ENCODE measurements at places on chromosomes 11 and 22. TPM values are rescaled to one million over a fixed set of nuclear protein-coding genes. Genes with fewer than 3 reads are reported as not detected.

DNA sequence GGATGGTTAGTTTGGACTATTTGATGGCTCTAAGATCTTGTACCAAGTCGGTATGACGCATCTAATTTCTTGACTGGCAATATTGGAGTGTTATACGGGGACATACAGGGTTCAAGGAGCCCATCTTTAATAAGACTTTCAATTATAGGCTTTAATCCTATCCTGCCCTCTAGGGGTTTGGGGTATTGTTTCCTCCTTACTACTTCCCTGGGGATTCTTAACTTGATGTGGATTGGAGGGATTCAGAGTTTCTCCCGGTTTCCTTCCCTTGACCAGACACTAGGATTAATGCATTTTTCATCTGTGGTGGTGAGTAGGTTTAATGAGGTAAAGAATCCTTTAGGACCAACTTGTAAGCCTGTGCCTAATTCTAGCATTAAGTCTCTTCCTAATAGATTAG is 18.8 kb downstream of the CYP2D6 start:
- no peak for DNase-seq

- DNase-seq = no peak
Observed at GRCh38 chr11:872799-873198, 30.1 kb downstream of the TSPAN4 start.

DNA sequence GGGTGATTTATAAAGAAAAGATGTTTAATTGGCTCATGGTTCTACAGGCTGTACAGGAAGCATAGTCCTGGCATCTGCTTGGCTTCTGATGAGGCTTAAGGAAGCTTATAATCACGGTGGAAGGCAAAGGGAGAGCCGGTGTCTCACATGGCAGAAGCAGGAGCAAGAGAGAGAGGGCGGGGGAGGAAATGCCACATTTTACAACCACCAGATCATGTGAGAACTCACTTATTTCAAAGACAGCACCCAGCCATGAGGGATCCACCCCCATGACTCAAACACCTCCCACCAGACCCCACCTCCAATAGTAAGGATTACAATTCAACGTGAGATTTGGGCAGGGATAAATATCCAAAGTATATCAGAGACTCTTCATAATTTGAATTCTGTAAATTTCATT is 200.7 kb downstream of the MSANTD4 start:
- DNase-seq = no peak

DNA sequence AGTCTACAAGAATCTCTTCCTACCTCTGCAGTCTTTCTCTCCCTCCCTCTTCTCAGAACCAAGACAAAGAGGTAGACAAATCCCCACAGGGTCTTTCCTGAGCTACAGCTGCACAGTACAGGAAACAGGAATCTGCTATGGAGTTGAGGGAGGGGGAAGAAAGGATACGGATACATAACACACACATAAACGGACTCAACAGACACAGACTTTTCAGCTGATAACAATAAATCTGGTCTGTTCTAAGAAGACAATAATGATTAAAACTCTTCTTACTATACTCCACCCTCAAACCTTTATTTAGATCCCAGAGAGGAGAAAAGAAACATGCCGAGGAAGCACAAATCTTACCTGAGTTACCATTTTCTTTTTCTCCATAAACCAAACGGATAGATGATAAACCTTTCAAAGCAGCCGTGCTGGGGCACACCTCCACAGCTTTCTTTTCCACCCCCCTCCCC is 122.2 kb downstream of the APOL5 start:
- no peak for DNase-seq

GRCh38 chr11:23314162-23314561 is 453.9 kb upstream of the CCDC179 start:
- no peak for DNase-seq

DNA sequence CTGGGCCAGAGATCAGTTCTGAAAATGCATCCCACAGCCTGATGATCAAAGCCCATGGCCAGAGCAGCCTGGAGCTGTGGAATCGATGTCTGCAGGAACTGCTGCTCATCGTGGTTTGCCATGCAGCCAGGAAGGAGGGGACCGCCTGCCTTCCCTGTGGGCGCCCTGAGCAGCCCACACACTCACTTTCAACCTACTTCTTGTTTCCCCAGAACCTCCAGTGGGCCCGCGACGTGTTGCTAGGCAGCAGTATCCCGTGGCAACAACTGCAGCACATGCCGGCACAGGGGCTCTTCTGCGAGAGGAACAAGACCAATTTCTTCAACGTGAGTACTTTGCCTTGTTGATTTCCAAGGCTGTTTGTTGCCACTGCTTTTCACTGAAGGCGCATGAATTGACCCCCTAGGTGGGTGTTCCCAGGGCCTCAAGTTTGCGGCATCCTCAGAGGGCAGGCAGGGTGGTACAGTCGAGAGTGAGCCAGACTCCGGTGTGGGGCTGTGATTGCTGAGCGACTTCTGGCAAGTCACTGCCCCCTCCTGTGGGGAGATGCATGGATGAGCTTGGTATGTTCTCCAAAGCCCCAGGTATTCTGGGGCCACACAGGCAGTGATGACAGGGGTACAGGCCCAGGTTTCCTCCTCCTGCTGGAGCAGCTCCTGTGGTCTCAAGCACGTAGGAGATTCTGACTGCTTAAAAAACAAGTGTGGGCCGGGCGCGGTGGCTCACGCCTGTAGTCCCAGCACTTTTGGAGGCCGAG is 47.0 kb upstream of the SUSD2 start:
- no peak for DNase-seq

DNA sequence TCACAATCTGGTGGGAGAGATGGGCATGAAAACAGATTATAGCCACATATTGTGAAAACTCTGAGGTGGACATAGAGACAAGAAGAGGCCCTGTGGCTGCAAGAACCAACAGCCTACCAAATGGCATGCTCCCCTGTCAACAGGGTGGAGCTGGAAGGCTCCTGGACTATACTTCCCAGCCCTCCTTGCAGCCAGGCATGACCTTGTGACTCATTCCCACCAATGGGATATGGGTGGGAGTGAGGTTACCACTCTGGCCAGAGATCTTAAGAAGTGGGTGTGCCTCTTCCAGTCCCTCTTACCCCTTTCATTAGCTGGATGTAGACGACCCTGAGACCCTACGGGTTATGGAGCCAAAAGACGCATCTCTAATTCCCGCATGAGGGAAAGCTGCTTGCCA is 126.4 kb upstream of the ZBED5 start:
- DNase-seq = no peak

- no peak for DNase-seq
Observed at GRCh38 chr11:111945198-111945597, 8.1 kb downstream of the DIXDC1 start.

GRCh38 chr11:125229916-125230315 is 65.4 kb downstream of the PKNOX2 start:
- no peak for DNase-seq

- DNase-seq = no peak
Observed at GRCh38 chr22:48781868-48782267, 1045.8 kb downstream of the BRD1 start.

DNA sequence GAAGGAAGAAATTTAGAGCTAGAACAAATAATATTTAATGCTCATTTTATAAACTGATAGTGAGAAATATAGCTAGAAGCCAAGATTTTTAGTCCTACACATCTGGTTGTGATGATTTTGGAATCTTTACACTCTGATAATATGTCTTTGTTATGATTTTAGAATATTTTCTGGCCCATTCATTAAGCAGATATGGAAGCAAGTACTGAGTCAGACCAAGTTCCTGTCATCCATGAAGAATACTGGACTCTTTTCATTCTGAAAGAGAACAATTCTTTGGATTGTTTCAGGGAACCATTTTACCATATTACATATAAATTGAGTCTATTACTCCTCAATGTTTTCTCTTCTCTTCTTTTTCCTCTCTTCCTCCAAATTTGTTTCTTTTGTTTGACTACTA is 227.4 kb downstream of the TMEM135 start:
- DNase-seq = no peak

- no peak for DNase-seq
Observed at GRCh38 chr11:95283650-95284049, 52.6 kb upstream of the SESN3 start.

GRCh38 chr11:117872975-117873827 is 3.3 kb downstream of the FXYD6 start:
- no peak for DNase-seq

GRCh38 chr22:33535937-33536875 is 384.1 kb downstream of the LARGE1 start:
- no peak for DNase-seq

DNA sequence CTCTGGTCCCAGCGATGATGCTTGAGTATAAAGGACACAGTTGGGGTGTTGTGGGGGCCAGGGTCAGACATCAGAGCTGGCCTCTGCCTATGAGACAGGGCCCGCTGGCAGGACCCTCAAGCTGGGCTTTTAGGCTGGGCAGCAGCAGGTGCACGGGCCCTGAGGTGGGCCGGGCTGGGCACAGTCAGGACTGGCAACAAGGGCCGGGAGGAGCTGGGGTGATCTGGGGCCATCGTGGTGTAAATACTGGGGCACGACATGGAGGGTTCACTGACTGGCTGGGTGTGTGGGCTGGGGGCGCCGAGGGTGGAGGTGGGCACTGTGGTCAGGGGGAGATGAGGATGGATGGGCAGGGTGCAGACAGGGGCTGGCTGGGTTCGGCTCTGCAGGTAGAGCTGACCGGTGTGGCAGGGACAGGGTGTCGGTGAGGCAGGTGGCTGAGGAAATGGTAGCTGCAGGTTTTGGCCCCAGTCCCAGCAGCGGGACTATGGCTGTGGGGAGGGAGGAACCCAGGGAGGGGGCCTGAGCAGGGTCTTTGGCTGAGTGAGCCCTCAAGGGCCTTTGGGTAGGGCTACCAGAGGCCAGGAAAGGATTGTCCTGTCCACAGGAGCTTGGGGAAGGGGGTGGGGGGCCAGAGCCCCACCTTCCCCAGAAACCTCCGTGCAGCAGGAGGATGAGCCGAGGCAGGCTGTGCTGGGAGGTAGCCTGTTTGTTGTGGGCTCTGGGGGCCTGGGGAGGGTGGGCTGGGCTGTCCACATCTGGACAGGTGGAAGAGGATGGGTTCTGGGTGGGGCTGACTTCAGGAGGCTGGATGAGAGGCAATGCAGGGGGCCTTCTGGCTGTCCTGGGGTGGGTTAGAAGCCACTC is 81.4 kb downstream of the KCNQ1 start:
- DNase-seq = no peak

LDHAL6A gene
- not detected for total RNA-seq

MUC6 gene
- total RNA-seq = not detected

CELF1 gene
- total RNA-seq = 87.1 TPM

ACP2 gene
- total RNA-seq = 38.9 TPM

ACCS gene
- 21.7 TPM for total RNA-seq
